LHCN-M2 (cell line): ENCODE measurements at places on chromosomes 3 and 15. TPM values are rescaled to one million over a fixed set of nuclear protein-coding genes. Genes with fewer than 3 reads are reported as not detected.
A peak's percentile ranks its signal among the peaks of the same experiment; 100 is the strongest.

- no peak for DNase-seq
Observed at GRCh38 chr3:143532091-143532490, 316.2 kb downstream of the SLC9A9 start.

DNA sequence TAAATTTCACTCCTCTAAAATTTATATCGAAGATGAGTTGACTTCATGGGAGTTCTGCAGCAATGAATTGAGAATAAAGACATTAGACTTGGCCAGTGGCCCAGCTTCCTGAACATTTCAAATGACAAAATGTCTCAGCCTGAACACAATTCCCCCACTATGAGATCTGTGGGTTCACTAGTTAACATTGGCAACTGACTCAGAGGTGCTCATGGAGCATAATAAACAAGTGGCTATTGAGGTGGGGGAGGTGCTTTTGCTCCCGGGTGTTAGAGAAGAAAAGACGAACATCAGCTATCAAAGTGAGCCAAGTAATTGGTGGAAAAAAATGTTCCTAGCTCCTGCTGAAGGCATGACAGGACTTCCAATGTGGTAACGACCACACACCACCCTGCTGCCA is 6.3 kb downstream of the ATP13A4 start:
- DNase-seq = no peak

- no peak for DNase-seq
Observed at GRCh38 chr3:31997500-31997899, 15.9 kb downstream of the ZNF860 start.

GRCh38 chr3:149971403-149972075 is 844 bp upstream of the PFN2 start:
- peak; percentile 80 for DNase-seq

GRCh38 chr3:117019082-117019713 is 309.6 kb downstream of the TUSC7 start:
- peak; percentile 35 for DNase-seq

DNA sequence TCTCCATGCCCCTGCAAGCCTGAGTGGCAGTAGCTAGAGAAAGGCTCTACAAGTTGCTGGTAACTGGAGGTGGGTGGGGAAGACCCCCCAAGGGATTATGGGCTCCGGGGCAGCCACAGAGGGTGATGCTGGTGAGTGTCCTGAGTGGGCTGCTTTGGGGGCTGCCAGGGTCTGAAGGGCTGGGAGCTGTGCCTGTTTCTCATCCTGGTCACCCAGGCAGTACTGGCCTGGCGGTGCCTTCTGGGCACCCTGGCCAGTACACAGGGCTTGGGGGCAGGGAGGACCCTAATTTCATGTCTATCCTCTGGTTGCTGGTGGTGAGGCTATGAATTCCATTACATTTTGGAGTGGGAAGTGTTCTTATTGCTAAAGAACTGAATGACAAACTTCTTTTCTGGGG is 46.1 kb upstream of the GATM start:
- no peak for DNase-seq

DNA sequence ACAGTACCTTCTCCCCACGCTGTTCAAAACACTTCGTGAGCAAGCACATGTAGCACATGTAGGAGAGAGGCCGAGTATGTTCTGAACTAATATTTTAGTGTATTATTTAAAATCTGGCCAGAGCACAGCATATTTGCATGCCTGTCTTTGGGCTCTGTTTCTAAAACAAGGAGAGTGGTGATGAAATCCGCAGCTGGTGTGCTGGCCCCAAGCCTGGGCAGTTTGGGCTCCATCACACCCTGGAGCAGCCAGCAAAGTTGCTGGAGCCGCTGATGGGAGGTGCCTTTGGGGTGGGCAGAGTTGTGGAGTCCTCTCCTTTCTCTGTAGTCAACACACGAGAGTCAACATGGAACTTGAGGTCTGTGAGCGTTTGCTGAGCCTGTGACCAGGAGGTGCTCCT is 116.6 kb downstream of the SLCO3A1 start:
- DNase-seq = no peak

- DNase-seq = no peak
Observed at GRCh38 chr3:63092515-63092914, 185.6 kb upstream of the SYNPR start.

- DNase-seq = no peak
Observed at GRCh38 chr3:37487785-37488184, 313.4 kb upstream of the LRRFIP2 start.

- no peak for DNase-seq
Observed at GRCh38 chr3:69535613-69536012, 149.7 kb upstream of the FRMD4B start.

DNA sequence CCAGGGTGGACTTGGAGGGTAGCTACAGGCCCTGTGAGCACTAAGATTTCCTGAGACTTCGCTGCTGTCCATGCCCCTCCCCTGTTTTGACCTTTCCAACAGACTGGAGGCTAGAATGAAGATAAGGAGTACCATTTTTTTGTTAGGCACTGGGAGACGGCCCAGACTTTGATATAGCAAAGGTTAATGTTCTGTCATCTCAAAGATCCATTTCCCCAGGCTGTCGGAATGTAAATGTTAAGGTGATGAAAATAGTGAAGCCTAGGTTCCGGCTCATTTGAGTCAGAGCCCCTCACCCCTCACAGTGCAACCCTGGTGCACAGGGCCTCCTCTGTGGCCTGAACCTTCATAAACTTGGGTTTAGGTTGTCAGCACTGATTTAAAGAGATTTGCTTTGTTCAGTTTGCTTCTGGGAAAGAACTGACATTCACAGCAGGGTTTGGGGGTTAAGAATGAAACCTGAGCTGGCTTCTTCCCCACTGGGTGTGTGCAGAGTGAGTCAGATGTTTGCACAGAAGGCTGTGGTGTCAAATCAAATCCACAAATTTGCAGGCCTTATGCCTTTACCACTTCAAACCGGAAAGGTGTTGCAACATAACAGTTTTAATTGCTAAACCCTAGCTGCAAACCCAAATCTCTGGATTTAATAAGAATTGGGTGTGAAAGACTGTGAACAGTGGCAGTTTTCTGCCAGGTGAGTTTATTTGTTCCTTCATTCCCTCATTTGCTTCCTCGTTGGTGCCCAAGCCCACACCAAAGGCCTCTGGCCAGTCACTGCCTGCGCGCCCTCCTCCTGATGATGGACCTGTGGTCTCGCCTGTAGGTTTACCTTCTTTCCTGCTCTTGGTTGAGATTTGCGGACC is 20.6 kb upstream of the KCTD6 start:
- peak; percentile 96 for DNase-seq

GRCh38 chr15:67779549-67780111 is 45.7 kb upstream of the SKOR1 start:
- DNase-seq = no peak

- peak; percentile 74 for DNase-seq
Observed at GRCh38 chr3:46947981-46948791, 28.4 kb downstream of the CCDC12 start.

DNA sequence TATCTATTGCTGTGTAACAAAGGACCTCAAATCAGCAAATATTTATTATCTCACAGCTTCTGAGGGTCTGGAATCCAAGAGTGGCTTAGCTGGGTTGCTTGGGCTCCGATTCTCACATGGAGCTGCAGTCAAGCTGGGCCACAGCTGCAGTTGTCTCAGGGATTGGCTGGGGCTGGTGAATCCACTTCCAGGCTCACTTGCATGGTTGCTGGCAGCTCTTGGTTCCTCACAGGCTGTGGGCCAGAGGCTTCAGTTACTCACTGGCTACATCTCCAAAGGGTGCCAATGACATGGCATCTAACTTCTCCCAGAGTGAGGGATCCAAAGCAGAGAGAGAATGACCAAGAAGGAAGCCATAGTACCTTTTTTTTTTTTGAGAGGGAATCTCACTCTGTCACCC is 13.9 kb upstream of the SYNM start:
- no peak for DNase-seq

- DNase-seq = no peak
Observed at GRCh38 chr3:55654123-55654760, 167.1 kb upstream of the WNT5A start.

GRCh38 chr3:125006291-125006731 is 49.5 kb downstream of the HEG1 start:
- DNase-seq = no peak

DNA sequence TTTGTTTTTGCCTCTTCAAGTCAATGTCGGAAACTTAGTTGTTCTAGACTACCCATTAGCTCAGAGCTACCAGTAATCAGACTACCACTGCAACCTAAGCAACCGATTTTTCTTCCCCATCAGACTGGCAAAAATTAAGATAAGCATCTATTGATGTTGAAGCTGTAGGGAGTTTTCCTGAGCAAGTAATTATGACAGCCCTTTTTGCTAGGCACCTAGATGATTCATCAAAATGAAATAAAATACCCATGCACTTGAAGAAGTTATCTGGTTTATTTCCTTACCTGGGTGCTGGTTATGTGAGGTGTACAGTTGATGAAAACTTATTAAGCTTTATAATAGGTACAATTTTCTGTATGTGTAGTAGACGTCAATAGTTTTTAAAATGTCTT is 554 bp upstream of the COMMD4 start:
- no peak for DNase-seq

DNA sequence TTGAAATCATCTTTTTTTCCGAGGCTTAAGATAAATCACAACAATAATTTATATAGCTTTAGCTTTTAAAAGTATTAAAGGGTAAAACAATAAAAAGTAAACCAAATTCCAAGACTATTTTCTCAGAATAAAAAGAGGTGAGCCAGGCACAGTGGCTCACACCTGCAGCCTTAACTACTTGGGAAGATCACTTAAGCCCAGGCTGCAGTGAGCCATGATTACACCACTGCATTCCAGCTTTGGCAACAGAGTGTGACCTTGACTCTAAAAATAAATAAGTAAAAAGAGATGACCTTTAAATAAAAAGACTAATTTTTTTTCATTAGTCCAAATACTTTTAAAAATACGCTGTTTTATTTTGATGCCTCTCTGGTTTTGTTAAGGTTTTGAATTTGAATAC is 54.4 kb downstream of the C3orf80 start:
- no peak for DNase-seq

DNA sequence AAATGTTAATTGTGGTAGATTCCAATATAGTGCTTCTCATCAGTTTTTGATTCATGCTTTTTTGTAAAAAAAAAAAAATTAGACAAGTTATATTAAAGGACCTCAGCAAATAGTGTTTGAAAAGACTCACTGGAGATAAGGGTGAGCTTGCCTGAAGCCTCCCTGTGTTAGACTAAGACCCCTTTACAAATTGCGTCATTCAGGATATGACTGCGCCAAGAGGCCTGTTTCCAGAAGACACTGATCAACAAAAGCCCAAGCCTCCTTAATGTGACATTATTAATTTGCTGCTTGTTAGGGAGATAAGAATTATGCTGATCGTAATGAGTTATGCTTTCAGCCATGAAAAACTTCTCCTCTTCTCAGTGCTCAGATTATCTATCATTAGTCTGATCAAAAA is 13.0 kb upstream of the DNAJC13 start:
- no peak for DNase-seq

DNA sequence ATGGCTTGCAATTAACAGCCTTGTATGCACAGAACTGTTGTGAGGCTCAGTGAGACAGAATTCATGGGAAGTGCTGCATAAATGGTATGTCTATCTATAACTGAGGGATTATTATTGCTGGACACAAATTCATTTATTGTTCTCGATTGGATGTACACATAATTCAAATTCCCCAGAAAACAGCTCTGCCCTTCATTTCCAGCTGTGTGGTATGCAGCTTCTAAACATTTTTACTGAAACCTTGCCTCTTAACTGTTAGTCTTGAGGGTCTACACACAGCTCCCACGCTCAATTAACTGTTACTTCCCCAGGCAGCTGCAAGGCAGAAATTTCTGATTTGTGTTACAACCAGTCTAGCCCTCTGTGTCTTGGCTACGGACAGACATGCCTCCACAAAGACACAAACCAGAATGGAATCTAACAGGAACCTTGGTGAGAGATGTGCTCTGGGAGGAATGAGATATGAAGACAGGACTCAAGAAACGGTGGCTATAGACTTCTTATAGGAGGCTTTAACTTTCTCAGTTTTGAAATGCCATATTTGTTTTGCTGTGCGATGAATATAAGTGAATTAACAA is 139.7 kb upstream of the TBL1XR1 start:
- no peak for DNase-seq

DNA sequence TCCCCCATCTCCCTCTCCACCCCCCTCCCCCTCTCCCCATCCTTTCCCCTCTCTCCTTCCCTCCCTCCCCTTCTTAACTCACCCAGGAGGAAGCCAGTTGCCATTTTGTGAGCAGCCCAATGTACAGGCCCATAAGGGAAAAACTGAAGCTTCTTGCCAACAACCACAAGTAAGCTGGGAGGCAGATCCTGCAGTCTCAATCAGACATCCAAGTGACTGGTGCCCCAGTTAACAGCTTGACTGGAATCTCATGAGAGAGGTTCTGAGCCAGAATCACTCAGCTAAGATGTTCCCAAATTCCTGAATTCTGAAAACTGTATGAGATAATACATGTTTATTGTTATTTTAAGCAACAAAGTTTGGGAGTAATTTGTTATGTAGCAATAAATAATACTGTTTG is 90.7 kb downstream of the C3orf70 start:
- DNase-seq = no peak

DNA sequence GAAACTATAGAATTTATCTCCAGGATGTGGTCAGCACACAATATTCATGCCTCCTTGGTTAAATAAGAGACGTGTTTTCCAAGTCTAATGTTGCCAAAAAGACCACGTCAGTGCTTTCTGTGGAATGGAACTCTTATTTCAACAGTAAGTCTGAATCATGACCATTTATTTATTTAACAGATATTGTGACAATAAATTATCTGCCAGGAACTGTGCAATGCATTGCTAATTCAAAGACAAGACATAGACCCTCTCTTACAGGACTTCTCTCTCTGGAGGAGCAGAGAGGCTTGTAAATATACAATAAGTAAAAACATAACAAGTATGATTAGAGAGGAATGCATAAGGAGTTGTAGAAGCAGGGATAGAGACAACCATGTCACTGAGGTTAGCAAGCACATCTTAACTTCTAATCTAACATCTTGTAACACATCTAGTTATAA is 227.5 kb downstream of the DTWD1 start:
- DNase-seq = peak; percentile 65

GRCh38 chr3:130755666-130756065 is 9.0 kb upstream of the PIK3R4 start:
- no peak for DNase-seq

DNA sequence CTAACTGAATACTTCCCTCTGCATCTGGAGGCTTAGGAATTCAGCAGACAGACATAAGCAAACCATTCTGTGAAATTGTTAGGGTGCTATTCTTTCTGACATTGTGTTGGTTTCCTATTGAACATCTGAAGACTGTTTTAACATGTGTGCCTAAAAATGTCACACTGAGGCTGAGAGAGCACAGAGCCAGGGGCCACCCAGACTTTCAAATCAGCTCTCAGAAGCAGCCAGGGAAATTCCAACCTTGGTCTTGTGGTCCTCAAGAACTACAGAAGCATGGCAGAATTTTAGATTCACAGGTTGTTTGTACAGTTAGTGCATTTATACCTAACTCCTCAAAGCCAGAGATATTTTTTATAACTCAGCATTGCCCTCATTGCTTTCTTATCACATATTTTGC is 929.2 kb upstream of the CFAP20DC start:
- no peak for DNase-seq

SLC24A5 gene
- total RNA-seq = not detected in 2 replicates

FEZF2 gene
- not detected in 2 replicates for total RNA-seq

TMEM207 gene
- not detected in 2 replicates for total RNA-seq

CAMK2N2 gene
- total RNA-seq = 0.69 TPM in 1 of 2 replicates, not detected in the other

SLITRK3 gene
- total RNA-seq = not detected in 2 replicates

CD86 gene
- total RNA-seq = not detected in 2 replicates

GORASP1 gene
- total RNA-seq = 46.2 and 50.2 TPM in 2 replicates

STRC gene
- not detected in 2 replicates for total RNA-seq

SV2B gene
- total RNA-seq = not detected in 2 replicates

NLGN1 gene
- 0.26 TPM in 1 of 2 replicates, not detected in the other for total RNA-seq

LYSMD2 gene
- total RNA-seq = 4.2 and 4.7 TPM in 2 replicates

CCDC191 gene
- 0.51 and 1.3 TPM in 2 replicates for total RNA-seq

EID1 gene
- total RNA-seq = 229 and 243 TPM in 2 replicates

DIPK2A gene
- total RNA-seq = 38.5 and 40.0 TPM in 2 replicates
